ENCODE measurements at places on chromosomes 1 and 21.

- no peak for DNase-seq
Measured at GRCh38 chr1:81880781-81881180, 80.0 kb downstream of the ADGRL2 start.

DNA sequence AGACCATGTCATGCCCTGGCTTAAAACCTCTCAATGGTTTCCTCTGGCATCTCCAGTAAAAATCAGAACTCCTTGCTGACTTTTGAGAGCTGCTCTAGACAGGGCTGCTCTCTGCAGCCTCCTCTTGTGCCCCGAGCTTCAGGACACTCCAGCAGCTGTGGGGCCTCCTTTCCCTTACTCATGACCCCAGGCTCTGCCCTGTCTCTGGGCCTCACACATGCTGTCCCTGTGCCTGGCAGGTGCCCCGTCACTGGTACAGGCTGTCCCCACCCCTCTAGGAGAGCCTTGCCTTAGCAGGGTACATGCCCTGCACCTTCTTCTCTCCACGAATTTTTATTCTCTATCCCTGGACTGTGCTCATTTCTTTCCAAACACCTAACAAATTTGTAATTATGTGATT is 43.2 kb downstream of the HIVEP3 start:
- DNase-seq = no peak

DNA sequence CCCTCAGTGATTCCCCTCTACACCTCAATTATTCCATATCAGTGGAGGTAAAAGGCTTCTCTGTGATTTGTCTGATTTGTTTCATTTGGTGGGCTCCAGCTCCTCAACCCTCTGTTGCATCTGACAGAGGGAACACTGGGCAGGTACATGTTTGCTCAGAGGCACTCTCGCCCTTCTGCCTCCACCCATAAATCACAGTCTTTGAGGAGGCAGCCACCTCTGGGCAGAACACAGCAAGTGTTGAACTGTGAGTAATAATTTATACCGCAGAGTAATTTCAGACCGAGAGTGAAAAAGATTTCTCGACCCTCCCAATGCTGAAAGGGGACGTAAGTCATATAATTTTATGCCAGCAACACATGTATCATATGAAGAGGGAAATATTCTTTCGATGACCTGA is 330.1 kb upstream of the PBX1 start:
- no peak for DNase-seq

GRCh38 chr1:183331091-183331742 is 87.0 kb downstream of the NMNAT2 start:
- DNase-seq = no peak

DNA sequence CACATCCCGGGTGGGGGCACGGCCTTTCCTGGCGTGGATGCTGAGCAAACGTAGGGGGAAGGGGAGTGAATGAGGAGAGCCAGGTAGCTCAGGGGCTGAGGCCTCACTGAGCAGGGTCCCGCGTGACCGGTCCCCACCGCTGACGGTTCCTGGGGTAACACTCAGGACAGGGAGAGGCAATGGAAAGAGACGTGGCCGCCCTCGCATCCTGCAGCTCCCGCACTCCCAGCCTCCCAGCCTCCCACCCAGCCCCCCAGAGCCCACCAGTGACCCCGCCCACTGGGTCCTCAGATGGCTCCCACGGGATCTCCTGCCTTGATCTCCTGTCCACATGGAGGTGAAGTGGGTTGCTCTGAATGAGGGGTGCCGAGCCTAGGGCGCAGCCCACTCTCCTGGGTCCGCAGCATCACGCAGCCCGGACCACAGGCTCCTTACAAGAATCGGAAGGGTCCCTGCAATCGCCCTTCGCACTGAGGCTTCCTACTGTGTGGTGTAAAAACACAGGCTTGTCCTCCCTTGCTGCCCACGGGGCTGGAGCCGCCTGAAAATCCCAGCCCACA is 2.4 kb downstream of the TSPEAR start:
- no peak for DNase-seq

DNA sequence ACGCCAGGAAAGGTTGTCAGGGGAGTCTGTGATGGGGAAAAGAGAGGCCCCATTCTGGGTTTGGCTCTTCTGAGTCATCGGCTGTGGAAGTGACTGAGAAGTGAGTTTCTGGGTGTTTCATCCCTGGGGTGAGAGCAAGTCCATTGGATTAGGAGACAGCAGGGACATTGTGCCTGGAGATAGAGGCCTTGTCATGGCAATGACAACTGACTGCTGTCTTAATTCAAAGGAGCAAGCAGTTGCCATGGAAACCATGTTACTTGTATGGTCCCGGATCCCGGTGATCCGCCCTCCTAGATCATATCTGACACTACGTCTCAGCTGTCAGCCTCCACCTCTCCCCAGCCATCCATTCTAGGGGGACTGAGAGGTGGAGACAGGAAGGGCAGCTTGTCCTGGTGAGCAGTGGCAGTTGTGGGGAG is 34.4 kb downstream of the KIAA0040 start:
- peak; percentile 34 for DNase-seq

- DNase-seq = no peak
Measured at GRCh38 chr1:177479600-177479999, 308.8 kb downstream of the BRINP2 start.

- no peak for DNase-seq
Measured at GRCh38 chr1:54111624-54112023, 41.2 kb downstream of the CDCP2 start.

GRCh38 chr1:176566004-176566975 is 103.3 kb downstream of the PAPPA2 start:
- DNase-seq = no peak

DNA sequence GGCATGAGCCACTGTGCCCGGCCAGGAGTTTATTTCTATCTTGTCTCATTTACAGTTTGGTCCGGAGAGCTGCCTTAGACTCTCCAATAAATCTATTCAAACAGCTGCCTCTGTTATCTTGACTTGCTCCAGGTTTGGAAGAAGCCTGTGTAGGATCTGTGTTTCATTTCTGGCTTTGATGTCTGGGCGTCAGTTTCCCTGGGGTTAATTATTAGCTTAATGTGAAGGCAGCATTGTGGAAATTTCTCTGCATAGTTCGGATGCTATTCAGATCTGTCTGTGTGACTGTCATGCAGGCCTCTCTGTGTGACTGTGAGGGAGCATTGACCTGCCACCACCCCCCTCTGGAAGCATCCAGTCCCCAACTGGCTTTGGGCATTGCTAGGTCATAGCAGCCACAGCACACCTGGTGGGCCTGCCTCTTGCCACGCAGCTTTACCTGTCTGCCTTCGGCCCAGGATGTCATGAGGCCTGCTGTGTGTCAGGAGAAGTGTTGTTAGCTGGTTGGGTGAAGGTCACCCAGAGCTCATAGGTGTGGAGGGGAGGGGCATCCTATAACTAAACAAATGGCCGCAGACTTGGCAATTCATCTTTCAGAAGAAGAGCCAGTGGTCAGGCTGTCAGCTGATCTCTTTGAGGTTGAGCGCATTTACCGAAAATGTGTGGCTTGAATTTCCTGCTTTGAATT is 9.8 kb downstream of the IFNGR2 start:
- no peak for DNase-seq

GRCh38 chr1:79271759-79272158 is 265.2 kb upstream of the ADGRL4 start:
- DNase-seq = no peak

- no peak for DNase-seq
Measured at GRCh38 chr1:11523746-11524464, 45.0 kb downstream of the DISP3 start.

GRCh38 chr1:109789551-109790180 is 25.9 kb upstream of the EPS8L3 start:
- no peak for DNase-seq

GRCh38 chr1:98458511-98459485 is 202.7 kb upstream of the SNX7 start:
- no peak for DNase-seq

All from RWPE1 (cell line).